ENCODE measurements at places on chromosomes 1 and 21.

- DNase-seq: no peak
Measured at GRCh38 chr1:21869620-21870121, 57.6 kb downstream of the LDLRAD2 start.

DNA sequence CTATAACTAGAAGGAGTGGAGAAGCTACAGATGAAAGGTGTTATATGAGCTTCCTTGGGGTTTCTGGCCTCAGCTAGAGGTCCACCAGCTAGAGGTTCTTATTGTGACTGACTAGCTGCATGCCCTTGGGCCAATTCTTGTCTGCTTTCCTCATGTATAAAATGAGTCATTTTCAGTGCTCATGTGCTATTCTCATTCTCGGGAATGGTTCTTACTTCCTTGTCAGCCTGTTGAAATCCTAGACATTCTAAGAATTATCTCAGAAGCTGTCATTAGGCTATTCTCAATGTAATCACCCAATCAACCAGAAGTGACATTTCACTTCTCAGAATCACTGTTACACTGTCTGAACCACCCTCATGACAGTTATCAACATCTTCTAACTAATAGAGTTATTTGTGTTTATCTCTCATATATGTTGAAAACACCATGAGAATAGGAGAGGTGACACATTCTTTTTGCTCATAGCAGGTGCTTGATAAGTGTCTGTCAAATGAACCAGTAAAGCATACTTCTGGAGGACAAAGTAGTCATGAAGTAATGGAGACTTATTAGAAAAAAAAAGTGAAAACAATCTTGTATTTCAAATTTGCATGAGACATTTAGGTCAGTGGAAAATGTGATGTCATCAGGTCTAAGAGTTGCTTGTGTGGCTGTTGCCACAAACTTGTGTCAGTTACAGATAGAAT, 122.8 kb upstream of the IVNS1ABP start:
- DNase-seq: peak; percentile 22

- DNase-seq: no peak
Measured at GRCh38 chr1:231583376-231583775, 43.2 kb upstream of the DISC1 start.

GRCh38 chr1:236185687-236186086, 43.3 kb downstream of the GPR137B start:
- DNase-seq: no peak

DNA sequence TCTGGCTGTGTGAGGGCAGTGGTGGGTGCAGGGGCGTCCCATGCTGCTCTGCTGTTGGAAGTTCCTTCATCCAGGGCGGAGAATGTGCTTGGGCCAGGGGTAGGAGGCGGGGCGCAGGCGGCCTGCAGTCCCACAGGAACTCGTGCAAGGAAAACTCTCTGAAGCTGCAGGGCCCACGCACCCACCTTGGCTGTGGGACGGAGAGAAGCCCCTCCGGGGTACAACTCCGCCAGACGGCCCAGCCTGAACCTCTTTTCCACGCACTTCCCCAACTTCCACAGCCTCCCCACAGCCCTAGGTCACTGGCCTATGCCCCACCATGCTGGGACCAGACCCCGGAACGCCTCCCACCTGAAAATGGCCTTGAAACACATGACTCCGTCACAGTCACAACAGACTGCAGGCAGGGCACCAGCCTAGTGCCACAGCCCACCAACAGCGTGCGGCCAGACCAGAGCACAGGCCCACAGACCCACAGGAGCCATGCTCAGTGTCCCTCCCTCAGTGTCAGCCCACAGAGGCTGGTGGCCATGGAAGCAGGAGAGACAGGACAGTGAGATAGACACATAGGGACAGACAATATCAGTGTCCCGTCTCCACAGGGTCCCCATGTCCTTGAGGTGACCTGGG, 47.8 kb downstream of the WNT9A start:
- no peak for DNase-seq

DNA sequence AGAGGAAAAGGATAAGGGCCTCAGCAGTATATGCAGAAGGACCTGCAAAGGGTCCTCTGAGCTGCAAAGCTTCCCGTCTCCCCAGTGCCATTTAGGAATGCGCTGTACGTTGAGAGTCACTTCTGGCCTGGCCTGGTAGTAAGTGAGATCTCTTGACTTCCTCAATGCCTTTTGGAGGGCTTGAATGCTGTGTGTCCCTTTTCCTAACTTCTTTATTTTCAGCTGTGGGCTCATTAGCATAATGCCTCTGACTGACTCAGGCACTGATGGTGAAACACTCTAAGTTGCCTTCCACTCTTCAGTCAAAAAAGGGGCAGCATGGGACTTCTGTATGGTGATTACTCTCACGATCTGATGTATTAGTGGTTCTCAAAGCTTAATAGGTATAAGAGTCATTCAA, 49.9 kb downstream of the XCL1 start:
- no peak for DNase-seq

DNA sequence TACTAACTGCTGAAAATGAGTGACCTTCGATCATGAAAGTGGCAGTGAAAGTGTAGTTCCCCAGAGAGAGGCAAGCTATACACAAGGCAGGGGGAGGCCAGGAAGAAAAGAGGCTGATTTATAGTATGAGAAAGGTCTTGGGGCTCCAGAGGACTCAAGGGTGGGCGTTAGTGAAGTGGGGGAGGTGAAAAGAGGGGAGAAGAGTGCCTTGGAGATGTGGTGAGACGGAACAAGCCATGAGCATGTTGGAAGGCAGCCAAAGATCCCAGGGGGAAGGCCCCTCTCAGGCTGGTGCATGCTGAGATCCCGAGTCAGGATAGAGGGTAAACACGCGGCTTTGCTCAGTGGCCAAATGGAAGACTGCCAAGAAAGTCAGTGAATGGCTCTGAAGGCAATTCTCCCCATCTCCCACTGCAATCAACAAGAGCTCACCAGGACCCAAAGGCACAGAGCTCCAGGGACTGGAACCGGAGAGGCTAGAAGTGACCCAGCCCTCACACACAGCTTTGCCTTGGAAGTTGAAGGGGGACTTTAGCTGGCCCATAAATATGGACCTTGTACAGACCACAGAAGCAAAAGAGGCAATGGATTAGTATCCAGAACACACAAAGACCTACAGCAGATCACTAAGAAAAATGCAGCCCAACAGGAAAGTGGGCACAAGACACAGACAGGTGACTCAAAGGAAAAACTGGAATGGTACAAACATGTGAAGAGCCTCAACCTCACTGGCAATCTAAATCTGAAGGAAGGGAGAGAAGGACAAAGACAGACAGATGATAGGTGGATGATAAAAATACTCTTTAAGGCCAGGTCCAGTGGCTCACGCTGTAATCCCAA, 49.6 kb downstream of the HSF2BP start:
- no peak for DNase-seq

DNA sequence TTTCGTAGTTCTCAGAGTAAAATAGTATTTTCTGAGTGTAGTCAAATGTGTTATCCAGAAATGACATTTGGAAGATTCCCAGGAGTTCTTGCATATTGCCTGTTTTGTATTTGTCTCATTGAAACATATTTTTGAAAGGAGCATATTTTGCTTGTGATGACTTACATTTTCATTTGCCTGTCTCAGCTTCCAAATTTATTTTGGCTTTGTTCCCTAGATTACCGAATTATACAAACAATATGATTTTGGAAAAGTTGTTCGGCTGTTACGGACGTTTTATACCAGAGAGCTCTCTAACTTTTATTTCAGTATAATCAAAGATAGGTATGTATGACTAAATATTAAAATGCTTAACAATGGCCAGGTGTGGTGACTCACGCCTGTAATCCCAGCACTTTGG, 46.0 kb downstream of the IARS2 start:
- no peak for DNase-seq

GRCh38 chr1:115182012-115182715, 92.9 kb upstream of the TSPAN2 start:
- DNase-seq: no peak

GRCh38 chr1:245583575-245584330, 429.0 kb downstream of the KIF26B start:
- no peak for DNase-seq

DNA sequence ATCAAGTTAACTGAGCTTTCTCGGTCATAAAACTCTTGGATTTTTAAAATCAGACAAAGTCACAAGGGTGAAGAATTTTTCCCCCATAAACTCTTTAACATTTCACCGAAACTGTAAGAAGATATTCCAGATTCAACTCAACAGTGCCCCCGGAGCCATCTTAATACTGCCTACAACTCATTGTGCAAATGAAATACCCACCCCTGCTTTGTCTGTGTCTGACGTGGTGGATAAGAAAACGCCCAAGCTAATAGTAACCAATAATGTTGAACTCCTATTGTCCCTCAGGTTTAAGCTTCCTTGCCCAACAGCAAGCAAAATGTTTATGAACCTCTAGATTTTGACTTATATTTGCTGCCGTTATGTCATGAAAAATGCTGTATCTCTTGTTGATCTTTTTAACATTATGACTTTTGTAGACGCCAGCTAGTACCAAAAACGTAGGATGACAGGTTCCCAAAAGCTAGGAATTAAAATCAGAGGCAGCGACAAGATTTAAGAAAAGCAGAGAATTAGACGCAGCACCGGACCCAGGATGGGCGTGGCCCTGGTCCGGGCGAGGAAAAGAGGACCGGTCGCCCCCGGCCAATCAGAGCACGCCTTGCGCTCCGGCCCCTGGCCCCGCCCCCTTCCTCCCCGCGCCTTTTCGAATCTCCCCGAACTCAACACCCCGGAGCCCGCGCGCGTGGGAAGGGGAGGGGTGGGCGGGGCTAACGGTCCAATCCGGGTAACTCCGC, 1.1 kb downstream of the STMN1 start:
- DNase-seq: peak; percentile 96

DNA sequence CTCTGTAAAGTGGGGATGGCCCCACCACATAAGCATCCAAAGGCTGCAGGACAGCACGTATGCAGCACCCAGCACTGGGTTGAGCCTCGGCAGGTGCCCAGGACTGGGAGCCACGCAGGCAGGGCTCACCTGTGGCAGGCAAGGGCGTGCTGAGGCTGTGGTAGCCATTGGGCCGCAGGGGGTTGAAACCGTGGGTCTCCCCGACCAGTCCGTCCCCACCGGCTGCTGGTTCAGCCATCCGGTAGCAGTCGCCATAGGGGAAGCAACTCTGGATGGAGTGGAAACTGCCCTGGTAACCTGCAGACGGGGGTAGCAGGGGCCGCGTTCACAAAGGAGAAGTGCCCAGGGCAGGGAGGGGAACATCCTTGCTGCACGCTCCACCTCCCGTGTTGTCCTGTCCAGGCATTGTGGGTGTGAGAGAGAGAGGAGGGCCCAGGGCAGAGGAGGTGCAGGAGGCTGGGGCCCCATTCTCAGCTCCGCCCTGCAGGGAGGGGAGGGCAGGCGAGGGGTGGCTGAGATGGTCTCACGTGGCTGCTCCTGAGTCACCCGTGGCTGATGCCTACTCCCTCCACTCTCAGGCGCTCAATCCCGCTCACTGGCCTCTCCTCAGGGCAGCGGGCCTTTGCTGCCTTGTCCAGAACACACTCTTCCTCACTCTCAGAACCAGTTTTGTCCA, 49.9 kb downstream of the DMRTB1 start:
- DNase-seq: no peak

Data from stimulated activated CD4-positive, alpha-beta T cell treated with anti-CD3 and anti-CD28 coated beads, Interleukin-2, amount 100 ng/mL, for 48 hours (primary cell).